Left ventricle myocardium inferior (tissue), 1 donor: ENCODE measurements at places on chromosomes 5 and 9. TPM values are rescaled to one million over a fixed set of nuclear protein-coding genes. Genes with fewer than 3 reads are reported as not detected.

- no peak for DNase-seq
Observed at GRCh38 chr5:111742177-111742994, 14.6 kb downstream of the NREP start.

DNA sequence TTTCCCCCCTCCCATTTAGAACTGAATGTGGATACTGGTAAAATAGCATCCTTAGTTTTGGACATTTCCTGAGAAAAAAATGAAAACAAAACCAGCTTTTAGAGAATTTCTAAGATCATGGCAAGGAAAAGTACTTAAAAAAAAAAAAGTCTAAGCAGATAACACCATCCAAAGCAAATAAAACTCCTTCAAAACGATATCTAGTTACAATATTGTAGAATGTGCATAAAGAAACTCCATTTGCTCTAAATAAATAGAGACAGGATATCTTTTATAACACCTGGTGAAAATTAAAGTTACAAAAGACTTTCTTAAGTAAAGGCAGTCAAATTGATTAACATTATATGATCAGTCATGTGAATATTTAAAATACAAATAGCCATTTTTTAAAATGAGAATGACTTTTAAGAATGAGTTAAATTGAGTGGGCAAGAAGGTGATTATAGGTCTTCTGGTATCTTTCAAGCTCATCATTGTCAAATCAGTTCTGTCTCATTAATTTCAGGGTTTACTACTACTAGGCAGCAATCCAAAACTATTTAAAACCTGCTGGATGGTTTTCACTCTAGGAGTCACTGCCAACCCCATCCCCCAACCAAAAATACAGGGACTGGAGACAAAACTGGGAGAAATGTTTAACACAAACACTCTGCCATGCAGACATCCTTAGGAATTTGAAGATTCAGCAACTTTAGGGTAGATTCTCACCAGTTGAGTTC, 382.6 kb downstream of the ADGRV1 start:
- no peak for DNase-seq

DNA sequence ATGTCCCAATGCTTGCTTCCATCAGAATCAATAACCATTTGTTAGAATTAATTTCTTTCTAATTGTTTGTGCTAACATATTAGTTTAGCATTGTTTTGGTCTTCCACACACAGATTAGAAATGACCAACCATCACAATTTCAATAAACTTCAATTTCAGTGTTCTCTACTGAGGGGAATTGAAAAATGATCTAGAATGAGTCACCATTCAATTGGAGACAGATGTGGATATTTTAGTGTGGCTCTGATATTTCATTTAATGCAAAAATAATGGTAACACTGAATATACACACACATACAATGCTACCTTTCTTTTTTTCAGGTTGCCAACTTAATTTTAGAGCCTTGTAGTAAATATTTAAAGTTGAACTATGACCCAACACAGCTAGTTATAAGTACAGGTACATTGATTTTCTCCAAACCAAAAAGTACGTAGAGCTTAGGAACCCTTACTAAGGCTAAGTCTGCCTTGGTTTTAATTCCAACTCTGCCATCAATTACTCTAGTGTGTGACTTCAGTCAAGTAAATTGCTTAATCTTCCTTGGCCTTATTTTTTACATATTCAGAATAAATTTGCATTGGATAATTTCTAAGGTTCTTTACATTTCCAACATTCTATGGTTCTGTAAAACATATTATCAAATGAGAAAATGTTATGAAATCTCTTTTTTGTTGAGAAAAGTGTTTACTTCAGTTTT, 143.9 kb downstream of the DMRTA1 start:
- DNase-seq: no peak

GRCh38 chr5:120967366-120967765, 503.3 kb downstream of the PRR16 start:
- DNase-seq: no peak

DNA sequence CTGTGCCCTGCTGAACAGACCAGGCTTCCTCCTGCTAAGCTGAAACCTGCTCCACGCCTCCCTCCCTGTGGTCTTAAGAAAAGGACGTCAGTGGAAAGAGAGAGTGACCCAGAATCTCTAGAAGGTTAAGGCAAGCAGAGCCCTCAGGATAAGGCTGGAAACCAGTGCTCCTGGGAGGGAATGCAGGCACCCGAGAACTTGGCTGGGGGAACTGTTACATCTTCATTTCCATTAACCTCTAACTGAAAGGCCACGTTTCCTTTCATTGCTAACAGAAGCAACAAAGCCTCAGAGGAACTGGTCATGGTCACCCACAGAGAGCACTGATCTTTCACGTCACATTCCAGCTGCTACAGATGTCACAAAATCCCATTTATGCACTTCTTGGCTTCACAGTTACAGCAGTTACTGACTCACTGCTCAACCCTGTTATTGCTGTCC, 26.1 kb upstream of the AKNA start:
- DNase-seq: no peak

GRCh38 chr5:1926471-1927341, 44.0 kb upstream of the IRX4 start:
- DNase-seq: no peak

DNA sequence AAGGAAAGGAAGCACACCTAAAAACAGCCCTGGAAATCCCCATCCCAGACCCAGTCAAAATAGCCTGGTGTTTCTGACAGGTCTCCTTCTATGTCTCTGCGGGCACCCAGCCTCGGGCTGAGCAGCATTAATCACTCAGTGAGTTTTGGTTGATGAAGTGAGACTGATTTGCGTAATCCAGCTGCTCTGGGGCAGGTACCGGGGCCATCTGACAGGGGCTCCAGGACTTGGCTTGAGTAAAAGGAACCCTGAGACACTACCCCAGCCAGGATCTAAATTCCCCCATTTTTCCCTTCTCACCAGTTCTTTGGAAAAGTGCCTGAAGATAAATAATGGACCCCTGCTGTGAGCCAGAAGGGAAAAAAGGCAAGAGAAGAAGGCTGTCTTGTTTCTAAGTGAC, 596 bp downstream of the SLC28A3 start:
- DNase-seq: peak; percentile 28

DNA sequence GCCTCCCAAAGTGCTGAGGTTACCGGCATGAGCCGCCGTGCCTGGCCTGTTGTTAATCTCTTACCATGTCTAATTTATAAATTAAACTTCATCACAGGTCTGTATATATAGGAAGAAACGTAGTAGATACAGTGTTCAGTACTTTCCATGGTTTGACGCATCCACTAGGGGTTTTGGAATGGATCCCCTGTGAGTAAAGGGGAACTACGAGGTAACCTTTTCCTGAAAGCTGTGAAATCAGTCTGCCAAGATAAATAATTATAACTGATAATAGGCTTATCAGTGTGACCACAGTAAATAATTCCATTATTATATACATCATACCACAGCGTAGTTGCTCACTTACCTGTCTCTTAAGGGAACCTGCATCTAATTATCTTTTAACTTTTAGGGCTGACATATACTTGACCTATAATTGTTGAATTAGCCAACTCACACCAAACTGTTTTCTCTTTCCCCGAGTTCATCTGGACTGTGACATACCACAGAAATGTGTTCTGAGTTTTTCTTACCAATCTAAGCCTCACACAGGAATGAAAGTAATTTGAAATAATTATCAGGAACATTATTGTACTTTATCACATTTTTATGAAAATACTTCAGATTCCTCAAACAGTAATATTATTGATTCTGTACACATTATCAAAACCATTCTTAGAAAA, 42.9 kb downstream of the DAPK1 start:
- DNase-seq: no peak

- no peak for DNase-seq
Observed at GRCh38 chr5:177372034-177372896, 12.0 kb upstream of the SLC34A1 start.

DNA sequence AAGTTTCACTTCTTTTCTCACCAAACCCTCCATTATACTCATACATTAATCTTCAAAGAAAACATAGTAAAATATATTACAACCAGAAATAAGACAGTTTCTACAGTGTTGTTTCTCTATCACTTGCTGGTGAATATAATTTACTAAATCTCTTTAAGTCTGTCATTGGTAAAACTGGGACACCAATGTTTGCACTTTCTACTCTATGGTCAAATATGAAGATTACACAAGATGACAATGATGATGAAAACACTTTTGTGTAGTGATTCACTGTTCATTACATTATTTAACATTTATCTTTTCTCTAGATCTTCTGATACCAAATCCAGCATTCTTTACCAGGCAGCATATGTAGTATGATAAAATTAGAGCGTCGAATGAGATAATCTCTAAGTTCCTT, 459.1 kb downstream of the DMAC1 start:
- DNase-seq: no peak

DNA sequence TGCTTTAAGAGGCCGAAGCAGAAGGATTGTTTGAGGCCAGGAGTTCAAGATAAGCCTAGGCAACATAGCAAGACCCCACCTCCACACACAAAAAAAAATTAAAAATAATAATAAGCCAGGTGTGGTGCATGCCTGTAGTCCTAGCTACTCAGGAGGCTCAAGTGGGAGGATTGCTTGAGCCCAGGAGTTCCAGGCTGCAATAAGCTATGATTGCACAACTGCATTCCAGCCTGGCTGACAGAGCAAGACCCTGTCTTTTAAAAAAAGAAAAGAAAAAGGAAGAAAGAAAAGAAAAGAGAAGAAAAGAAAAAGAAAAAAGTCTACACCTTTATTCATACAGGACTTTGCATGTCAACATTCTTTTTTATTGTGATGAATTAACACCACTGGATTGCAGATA, 2125.8 kb downstream of the MAT2B start:
- DNase-seq: no peak

DNA sequence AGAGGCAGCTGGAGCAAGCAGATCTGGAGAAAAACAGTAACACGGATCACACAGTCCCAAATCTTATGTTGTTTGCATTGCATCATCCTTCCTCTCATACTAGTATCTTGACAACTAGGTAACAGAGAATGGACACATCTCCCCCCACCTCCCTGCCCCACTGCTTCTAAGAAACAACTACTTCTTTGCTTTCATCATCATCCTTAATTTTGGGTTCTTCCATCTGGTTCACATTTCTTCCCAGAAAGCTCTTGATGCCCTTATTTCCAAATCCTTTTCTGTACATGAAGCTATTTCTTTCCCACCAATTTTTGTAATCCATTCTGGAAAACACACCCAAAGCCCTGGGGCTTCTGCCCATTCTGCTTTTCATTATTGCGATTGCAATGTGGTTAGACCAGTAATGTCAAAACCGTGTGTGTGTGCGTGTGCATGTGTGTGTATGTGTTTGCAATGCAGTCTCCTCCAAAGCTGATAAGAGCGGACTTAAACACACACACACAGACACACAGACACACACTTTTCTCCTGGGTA, 254.7 kb upstream of the SLC30A5 start:
- DNase-seq: no peak

GRCh38 chr9:1050125-1050895, at the start of gene DMRT2:
TSS of gene DMRT2 (plus strand) at chr9:1050357. CDS start at chr9:1051614, 1,257 bp downstream.
- DNase-seq: peak; percentile 88

DNA sequence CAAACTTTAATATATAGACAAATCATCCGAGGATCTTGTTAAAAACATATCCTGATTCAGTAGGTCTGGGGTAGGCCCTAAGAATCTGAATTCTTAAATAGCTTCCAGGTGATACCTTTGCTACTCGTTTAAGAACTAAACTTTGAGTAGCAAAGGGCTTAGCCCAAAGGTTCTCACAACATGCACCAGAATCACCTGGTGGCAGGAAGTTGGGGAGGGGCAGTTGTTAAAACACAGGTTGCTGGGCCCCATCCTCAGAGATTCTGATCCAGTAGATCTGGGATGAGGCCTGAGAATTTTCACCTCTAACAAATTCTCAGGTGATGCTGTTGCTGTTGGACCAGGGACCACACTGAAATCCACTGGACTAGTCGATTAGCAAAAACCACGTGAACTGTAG, 20.0 kb upstream of the RGMB start:
- DNase-seq: no peak

GRCh38 chr9:8329561-8330283, 530.1 kb upstream of the DMAC1 start:
- DNase-seq: no peak

DNA sequence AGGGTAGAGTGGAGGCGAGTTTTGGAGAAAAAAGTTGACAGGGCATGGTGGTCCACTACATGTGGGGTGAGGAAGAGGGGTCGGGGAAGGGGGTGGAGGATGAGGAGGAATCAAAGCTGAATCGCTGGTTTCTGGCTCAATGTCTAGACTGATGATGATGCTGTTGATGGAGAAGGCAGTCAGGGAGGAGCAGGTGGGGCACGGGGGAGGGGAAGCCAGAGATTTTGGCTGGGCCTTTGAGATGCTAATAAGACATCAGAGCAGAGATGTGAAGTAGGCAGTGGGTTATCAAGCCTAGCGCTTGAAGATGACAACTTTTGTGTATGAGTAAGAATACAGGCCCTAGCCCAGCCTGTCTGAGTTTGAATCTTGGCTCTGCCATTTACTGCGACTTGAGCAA, 32.4 kb upstream of the TTC23L start:
- no peak for DNase-seq

DNA sequence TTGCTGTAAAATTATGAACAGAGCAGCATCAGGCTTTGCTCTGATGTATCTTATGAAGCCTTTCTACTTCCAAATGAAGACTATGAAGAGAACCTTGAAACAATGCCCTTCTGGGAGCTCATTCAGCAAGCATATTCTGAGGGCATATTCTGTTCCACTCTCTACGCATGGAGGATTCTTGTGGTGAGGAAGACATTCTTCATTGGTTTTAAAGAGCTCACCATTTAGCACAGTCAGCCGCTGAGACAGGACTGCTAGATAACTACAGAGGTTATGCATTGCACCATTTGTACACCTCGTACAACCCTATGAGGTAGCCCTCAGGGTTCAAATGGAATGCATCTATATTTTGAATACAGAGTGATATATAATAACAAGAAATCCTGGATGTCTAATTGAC, 61.0 kb downstream of the INVS start:
- DNase-seq: no peak

IL4 gene
- total RNA-seq: not detected

MARCHF3 gene
- total RNA-seq: 35.7 TPM

GARIN3 gene
- total RNA-seq: not detected

GARNL3 gene
- total RNA-seq: 22.9 TPM

TSTD2 gene
- 24.5 TPM for total RNA-seq

TPRN gene
- 18.0 TPM for total RNA-seq

FRRS1L gene
- total RNA-seq: 2.5 TPM
